ENCODE measurements at places on chromosomes 6 and 20. TPM values are rescaled to one million over a fixed set of nuclear protein-coding genes. Genes with fewer than 3 reads are reported as not detected.

OR10C1 gene
- not detected for total RNA-seq

TRIM40 gene
- not detected for total RNA-seq

RNF182 gene
- 8.1 TPM for total RNA-seq

DPPA5 gene
- total RNA-seq: not detected

RIPPLY2 gene
- total RNA-seq: not detected

TFAP2B gene
- total RNA-seq: 0.14 TPM

DHX35 gene
- 8.6 TPM for total RNA-seq

Measured in kidney epithelial cell (primary cell).